CD14-positive monocyte (primary cell): ENCODE measurements at places on chromosomes 7 and 10.

DNA sequence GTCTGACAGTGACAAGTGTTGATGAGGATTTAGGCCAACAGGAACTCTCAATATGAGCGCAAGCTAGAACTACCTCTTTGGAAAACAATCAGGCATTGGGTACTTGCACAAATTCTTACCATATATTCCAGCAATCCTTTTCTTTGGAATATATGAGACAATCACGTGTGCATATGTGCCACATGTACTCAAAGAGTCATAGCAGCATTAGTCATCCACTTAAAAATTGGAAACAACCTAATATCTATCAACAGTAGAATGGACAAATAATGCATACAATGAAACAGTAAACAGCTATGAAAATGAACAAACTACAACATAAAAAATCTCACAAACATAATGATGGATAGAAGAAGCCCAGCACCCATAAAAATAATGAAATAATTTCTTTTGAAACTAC is 179.7 kb downstream of the GLI3 start:
- DNase-seq, result no peak

DNA sequence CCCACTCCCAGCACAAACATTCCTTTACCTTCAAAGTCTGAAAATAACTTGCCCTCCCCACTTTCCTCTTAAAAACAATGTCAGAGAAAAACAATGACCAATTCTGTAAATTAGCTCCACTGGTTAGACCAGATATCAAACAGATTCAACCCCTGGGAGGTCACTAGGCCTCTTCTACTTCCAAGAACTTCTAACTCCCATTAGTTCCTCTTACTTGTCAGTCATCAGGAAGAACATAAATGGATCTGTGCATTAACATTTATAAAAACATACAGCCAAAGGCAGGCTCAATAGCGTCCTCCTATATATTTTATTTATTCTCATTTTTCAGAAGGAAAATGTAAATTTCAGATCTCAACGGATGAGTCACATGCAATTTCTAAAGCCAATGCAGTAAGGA is 2.2 kb downstream of the ELAPOR2 start:
- DNase-seq, result no peak

- DNase-seq, result no peak
Observed at GRCh38 chr7:19101909-19102308, 15.5 kb downstream of the TWIST1 start.

GRCh38 chr7:44145969-44146911 is 5.1 kb upstream of the MYL7 start:
- DNase-seq, result peak; percentile 38

- no peak for DNase-seq
Observed at GRCh38 chr10:3126741-3127346, 45.7 kb downstream of the PITRM1 start.

DNA sequence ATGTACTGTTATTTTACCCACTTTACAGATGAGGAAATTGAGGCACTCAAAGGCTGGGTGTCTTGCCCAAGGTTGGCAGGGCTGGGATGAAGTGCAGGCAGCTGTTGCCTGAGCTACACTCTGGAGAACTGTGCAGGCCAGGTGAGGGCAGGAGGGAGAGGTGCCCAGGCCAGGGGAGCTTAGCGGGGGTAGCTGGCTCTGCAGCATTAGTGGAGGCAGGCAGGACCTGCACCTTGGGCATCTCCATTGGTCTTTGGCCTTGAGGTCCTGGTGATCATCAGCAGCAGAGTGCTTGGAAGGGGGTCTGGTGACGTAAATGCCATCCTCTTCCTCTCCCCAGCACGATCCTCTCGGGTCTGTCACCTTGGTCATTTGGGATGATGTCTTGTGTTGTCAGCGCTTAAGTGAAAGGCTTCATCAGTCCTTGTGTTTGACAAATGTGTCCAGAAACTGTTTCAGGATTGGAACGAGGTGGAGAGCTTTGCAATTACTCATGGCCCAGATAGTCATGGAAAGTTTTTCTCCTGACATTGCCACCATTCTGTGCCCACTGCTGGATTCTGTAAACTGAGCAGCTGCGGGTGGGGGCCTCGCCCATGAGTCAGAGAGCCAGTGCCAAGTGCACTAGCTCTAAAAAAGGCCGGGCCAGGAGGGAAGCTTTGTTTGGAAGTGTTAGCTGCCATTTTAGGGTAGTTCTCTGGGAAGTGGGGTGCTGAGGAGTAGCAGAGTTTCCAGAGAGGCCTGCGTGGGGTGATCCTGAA is 47.6 kb downstream of the TSPAN15 start:
- no peak for DNase-seq

DNA sequence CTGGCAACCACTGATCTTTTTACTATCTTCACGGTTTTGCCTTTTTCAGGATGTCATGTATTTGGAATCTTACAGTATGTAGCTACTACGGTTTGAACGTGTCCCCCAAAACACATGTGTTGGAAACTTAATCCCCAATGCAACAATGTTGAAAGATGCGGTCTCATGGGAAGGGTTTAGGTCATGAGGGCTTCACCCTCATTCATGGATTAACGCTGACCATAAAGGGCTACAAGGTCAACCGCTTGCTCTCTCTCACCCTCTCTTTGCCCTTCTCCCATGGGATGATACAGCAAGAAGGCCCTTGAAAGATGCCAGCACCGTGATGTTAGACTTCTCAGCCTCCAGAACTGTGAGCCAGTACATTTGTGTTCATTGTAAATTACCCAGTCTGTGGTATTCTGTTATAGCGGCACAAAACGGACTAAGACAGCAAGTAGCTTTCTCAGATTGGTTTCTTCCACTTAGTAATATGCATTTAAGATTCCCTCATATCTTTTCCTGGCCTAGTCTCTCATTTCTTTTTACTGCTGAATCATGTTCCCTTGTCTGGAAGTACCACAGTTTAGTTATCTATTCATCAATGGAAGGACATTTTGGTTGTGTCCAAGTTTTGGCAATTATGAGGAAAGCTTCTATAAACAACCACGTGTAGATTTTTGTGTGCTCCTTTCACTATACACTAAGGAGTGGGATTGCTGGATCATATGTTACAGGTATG is 3.0 kb upstream of the CRYGN start:
- DNase-seq, result no peak

GRCh38 chr7:78863281-78863680 is 590.2 kb downstream of the MAGI2 start:
- DNase-seq, result no peak

DNA sequence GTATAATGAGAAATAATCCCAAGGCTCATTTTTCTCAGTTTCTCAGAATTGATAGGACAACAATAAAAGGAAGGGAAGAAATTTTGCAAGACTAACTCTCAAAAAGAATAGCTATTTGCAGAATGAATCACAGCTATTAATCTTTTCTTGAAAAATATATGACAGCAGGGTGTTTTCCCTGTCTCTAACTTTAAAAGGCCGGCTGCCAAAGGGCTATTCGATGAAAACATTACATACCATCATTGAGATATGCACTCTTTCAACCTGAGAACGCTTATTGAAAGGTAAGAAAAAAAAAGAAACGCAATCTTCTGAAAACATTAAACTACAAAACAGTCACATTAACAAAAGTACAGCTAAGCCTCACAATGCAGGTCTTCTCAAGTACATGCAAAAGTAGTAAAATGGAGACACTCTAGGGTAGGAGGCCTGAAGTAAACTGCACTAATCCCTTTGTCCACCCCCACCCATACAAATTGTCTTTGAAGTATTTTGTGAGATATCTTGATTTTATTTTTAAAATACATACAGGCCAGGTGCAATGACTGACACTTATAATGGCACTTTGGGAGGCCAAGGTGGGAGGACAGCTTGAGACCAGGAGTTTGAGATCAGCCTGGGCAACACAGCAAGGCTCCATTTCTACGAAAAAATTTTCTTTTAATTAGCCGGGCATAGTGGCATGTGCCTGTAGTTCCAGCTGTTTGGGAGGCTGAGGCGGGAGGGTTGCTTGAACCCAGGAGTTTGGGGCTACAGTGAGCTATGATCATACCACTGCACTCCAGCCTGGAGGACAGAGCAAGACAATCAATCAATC is 83.0 kb downstream of the PARD3 start:
- no peak for DNase-seq

- DNase-seq, result peak; percentile 44
Observed at GRCh38 chr7:47480576-47481538, 101.1 kb downstream of the TNS3 start.

DNA sequence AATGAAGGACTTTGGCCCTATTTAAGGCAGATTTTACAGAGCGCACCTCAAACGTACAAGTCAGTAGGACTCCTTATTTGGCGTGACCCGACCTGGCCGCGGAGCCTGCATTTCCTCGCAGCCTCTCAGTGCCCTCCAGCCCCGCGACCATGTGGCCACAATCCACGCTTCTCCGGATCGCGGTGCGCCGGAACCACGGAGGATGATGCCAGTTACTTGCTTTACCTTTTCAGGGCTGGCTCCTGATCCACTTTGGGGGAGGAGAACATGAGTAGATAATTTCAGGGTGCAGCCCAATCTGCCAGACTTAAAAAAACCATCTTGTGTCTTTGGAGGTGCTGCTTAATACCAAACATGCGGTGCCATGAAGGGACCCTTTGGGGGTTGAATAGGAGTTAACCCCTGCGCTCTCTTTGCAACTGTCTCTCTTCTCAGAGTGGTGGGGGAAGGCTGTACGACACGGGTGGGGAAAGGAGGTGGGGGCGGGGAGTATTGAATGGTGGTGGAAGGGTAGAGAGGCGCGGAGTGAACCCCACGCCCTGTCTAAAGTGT is 1.5 kb downstream of the FRAT1 start:
- no peak for DNase-seq

DNA sequence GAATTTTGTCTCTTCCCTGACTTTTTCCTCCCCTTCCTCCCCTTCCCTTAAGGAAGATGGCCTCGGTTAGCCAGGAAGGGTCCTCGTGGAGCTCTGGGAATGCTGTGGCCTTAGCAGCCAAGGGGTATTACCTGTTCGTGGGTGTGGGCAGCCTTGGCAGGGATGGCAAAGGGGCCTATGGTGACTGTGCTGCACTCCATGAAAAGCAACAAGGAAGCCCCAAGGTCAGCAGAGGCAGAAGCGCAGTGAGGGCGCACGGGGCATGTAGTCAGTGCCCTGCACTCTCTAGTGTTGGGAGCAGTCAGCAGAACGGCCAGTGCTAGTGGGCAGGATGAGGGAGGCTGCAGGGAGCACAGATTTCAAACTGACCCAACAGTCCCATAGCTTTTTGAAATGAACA is 191.8 kb downstream of the ADARB2 start:
- no peak for DNase-seq

DNA sequence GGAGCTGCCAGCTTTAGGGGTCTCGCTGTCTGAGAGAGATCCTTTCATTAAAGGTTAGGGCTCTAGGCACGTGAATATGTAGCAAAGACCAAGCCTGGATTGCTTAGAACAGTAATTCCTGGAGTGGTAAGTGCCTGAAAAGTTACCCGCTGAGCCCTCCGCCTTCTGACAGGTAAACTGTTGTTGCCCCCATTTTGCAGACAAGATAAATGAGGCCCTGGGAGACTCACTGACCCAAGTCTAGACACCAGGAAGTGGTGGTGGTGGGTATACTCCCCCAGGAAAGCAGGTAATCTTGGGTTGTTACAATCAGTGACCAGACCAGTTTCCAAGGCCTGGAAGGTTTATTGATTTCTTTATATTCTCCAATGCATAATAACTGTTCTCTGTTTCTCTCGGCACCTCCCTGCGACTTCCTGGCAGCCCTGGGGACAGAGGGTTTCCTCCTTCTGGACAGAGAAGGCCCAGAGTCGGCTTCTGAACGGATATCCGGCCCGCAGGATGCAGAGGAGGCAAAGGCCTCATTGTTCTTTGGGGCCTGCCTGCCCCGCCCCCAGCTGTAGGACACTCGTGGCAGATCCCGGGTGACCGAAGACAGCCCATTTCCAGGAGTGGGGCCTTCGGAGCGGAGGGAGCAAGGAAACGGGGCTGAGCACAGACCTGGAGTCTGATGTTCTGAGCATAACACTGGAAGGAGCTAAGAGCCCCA is 1.3 kb upstream of the GRK5 start:
- DNase-seq, result peak; percentile 40

DNA sequence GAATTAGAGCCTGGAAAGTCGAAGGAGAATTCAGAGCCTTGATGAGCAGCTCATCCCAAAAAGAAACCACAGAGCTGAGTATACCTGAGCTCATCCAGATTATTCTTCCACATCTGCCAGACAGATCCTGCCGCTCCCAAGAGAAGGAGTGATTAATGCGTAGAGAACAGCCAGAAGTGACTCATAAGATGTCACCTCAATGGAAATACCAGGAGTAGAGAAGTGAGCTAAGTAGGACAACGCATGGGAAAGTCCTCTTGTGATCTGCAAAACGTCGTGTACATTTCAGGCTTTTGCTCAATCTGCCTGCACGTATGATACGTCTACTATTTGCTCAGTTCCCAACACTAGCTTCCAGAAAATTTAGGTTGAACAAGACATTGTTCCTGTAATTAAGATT is 230.5 kb upstream of the AUTS2 start:
- DNase-seq, result no peak

GRCh38 chr10:45096001-45096400 is 95.3 kb downstream of the ZNF22 start:
- no peak for DNase-seq

- no peak for DNase-seq
Observed at GRCh38 chr10:77771450-77771849, 133.8 kb upstream of the KCNMA1 start.

GRCh38 chr10:72825163-72825562 is 68.4 kb upstream of the OIT3 start:
- no peak for DNase-seq

DNA sequence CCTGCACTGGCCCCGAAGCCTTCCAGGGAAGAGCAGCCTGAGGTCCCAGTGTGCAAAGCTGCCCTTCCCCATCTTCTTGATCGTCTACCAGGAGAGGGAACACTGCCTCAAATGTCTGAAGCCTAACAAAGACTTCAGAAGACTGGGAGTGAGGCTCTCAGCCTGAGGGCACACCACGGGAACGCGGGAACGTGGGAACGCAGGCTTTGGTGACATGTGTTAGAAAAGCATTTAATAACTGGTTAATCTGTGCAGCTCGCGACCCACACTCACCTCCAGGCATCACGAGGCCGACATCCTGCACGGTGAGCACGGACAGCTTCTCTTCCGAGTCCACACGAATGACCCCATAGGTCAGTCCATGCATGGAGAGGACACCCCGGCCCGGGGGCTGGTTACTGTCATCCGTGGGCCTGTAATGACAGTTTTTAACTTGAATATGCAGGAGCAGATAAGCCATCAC is 234.0 kb downstream of the ZMYND11 start:
- DNase-seq, result no peak

DNA sequence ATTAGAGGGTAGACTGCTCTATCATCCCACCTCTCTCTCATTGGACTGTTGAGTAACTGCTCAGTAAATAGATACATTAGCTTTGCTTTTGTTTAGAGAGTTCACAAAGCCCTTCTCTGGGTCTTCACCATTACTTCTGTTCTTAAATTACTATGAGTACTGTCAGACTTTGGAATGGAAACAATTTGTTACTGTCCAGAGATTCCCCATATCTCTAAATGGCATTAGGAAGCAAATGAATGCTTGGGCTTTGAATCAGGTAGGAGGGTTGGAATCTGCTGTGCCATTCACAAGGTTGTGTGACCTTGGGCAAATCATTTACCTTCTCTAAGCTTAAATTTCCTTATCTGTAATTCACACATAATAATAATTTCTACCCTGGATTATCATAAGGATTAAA is 541.0 kb upstream of the FZD8 start:
- no peak for DNase-seq
